Calu3 (cell line): ENCODE measurements at places on chromosomes 16 and 17.

DNA sequence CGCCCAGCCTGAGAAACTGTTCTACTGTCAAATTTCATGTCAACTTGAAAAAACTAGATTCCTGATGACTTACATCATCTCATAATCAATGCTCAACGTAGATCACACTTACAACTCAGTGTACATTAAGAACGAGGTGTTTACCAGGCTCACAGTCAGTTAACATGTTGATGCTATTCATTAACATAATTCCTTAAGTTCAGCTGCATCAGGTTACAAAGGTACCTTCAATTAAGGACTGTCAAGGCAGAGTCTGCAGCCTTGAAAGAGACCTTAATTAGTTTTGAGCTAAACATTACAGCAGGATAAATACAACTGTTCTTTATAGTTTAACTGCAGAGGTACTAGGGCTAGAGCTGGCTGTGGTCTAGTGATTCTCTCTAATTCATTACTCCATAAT lies 1.9 kb downstream of the GNA13 start:
- no peak overlapping the region for H3K27ac ChIP-seq
- no peaks in the 10 kb centered on the region for H3K27me3 ChIP-seq
- DNase-seq: no peak
- H3K36me3 ChIP-seq: peaks cover 45% of the 10 kb centered on the region

GRCh38 chr17:5211458-5211857 lies 19.8 kb upstream of the ZNF594 start:
- no peak for DNase-seq
- H3K27me3 ChIP-seq: no peaks in the 10 kb centered on the region
- H3K4me1 ChIP-seq: no peaks in the 10 kb centered on the region
- H3K36me3 ChIP-seq: no peaks in the 10 kb centered on the region
- no peak overlapping the region for H3K27ac ChIP-seq

DNA sequence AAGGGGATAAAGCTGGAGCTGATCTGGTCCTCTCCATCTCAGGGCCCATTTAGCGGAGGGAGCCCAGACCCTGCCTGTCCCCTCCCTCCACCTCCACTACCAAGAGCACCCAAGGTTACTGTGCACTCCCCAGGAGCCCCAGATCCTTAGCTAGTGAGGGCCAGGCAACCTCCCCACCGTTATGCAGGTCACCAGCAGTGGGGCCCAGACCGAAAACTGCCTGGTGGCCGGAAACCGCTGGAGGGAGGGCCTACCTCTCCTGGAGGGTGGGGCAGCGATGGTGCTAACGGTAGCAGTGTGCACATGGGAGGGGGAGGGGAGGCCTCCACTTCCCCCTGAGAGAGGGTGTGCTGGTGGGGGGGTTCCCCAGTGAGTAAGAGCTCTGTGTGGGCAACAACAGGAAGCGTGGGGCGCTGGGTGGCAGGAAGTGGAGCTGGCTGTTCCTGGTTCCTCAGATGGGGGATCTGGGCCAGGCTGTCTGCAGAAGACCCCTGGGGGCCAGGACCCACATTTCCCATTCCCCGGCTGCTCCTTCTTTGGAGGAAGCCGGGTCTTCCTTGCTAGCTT lies 4.4 kb downstream of the FMNL1 start:
- peaks cover 18% of the 10 kb centered on the region for H3K36me3 ChIP-seq
- H3K4me3 ChIP-seq: no peak overlapping the region
- no peak for DNase-seq
- H3K4me1 ChIP-seq: peaks cover 22% of the 10 kb centered on the region
- peaks cover 28% of the 10 kb centered on the region for H3K27me3 ChIP-seq
- H3K27ac ChIP-seq: no peak overlapping the region

GRCh38 chr17:62751060-62751691 lies 56.9 kb downstream of the MARCHF10 start:
- no peaks in the 10 kb centered on the region for H3K36me3 ChIP-seq
- H3K27ac ChIP-seq: no peak overlapping the region
- H3K27me3 ChIP-seq: peaks cover 27% of the 10 kb centered on the region
- H3K4me1 ChIP-seq: no peaks in the 10 kb centered on the region

DNA sequence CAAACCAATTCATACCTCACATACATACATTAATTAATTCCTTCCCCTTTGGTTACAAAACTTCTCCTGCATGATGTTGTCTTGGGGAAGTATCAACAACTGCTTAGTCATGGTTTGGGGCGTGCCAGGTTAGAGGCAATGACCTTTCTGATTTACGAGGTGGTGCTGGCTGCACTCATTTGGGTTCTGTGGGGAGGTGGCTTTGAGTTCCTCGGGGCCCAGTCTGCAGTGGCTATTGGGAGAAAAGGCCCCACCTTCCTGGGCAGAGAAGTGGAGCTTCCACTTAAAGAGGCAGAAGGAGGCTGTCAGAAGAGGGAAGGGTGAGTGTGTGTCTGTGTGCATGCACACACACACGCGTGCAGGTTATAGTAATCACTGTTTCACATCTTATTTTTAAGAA lies 10.2 kb upstream of the ETV4 start:
- H3K4me3 ChIP-seq: no peak overlapping the region
- peak; percentile 30 for DNase-seq
- peaks cover 19% of the 10 kb centered on the region for H3K4me1 ChIP-seq
- H3K36me3 ChIP-seq: no peaks in the 10 kb centered on the region
- no peaks in the 10 kb centered on the region for H3K27me3 ChIP-seq
